Aorta (tissue), 5 donors: ENCODE measurements at places on chromosomes 13 and 19. TPM values are rescaled to one million over a fixed set of nuclear protein-coding genes. Genes with fewer than 3 reads are reported as not detected.

Gene TNNI3
- 0.51 TPM for polyA plus RNA-seq

Gene DUS3L
- polyA plus RNA-seq = 34.5 TPM

Gene PTPRH
- polyA plus RNA-seq = 0.03 TPM

Gene RRAS
- 407 TPM for polyA plus RNA-seq

Gene PRMT1
- polyA plus RNA-seq = 110 TPM

Gene WASF3
- polyA plus RNA-seq = 10.3 TPM

Gene CPT1C
- 1.9 TPM for polyA plus RNA-seq

Gene TMEM143
- polyA plus RNA-seq = 6.4 TPM

Gene METTL21C
- not detected for polyA plus RNA-seq

Gene COX6B2
- not detected for polyA plus RNA-seq

Gene APLP1
- polyA plus RNA-seq = 7.6 TPM
